ENCODE measurements at places on chromosomes 11 and 22.

GRCh38 chr11:106459135-106459534 lies 381.7 kb downstream of the AASDHPPT start:
- DNase-seq = no peak

DNA sequence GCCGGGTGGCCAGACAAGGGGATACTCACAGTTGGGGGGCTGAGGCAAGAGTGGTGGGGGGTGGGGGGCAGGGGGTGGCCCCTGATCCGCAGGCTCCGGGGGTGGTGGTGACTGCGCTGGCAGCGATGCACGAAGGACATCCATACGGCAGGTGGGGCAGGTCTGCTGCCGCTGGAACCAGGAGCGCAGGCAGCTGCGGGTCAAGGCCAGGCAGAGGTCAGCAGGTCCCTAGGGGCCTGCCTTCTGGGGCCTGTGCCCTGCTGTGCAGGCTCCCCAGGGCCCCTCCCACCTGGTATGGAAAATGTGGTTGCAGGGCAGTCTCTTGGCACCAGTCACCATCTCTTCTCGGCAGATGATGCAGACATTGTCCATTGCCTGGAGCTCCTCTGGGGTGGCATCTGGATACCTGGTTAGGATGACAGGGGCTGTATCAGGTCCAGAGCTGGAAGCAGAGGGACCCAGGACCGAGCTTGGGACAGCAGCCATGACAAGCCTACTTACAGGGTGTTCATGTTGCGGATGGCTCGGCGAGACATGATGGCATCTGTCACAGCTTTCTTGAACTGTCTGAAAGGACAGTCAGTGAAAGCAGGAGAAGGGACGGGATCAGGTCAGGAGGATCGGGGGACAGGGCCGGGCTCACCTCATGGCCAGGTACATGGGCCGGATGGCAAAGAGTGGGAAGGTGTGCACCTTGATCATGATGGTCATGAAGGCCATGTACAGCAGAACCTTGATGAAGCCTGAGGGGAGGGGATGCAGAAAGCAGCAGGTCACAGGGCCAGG lies 3.5 kb downstream of the SYVN1 start:
- no peak for DNase-seq

DNA sequence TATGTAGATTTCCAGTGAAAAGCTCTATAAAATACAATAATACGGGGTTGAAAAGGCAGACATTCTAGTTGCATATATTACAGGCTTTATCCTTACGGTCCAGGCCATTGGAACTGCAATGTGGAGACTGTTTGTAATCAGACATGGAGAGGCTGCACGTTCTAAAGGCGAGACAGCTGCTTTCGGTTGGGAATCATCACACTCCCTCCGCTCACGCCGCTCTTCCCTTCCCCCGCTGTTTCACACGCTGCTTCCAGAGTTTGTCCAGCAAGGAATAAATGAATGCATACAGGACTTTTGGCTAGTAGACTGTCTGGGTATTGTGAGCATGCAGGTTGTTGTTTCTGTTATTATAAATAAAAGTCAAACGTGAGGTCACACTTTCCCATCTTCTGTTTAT lies 13.5 kb upstream of the EFCAB6 start:
- DNase-seq = no peak

- DNase-seq = no peak
These were observed 479.2 kb downstream of the MIAT start for GRCh38 chr22:27136596-27136995.

GRCh38 chr11:118615282-118615975 lies 8.0 kb downstream of the PHLDB1 start:
- no peak for DNase-seq

GRCh38 chr11:126477535-126478305 lies 122.2 kb downstream of the ST3GAL4 start:
- no peak for DNase-seq

DNA sequence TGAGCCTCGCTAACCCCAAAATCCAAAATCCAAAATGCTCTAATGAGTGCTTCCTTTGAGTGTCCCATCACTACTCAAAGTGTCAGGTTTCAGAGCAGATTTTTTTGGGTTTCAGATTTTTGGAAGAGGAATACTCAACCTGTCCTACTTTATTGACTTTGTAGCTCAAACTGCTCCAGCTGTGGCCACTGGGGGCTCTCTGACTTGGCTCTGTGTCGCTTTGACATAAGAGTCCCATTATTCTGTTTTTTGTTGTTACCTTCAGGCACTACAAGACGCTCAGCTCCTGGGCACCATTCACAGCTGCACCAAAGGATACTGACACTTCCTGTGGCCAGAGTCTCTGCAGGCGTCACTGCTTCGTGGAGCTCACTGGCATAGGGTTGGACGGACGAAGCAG lies 41.1 kb downstream of the PHF21B start:
- no peak for DNase-seq
